ENCODE measurements at places on chromosomes 4 and X. TPM values are rescaled to one million over a fixed set of nuclear protein-coding genes. Genes with fewer than 3 reads are reported as not detected.

RGN gene
- not detected for total RNA-seq

MCUB gene
- total RNA-seq, result 14.1 TPM

KLF8 gene
- not detected for total RNA-seq

FAM3A gene
- 35.6 TPM for total RNA-seq

CLCN4 gene
- total RNA-seq, result 3.2 TPM

IL2RG gene
- total RNA-seq, result 0.10 TPM

ABCB7 gene
- total RNA-seq, result 16.0 TPM

ODAPH gene
- total RNA-seq, result 0.15 TPM

CT45A1 gene
- not detected for total RNA-seq

NDUFB11 gene
- total RNA-seq, result 177 TPM

MRPS18C gene
- total RNA-seq, result 57.2 TPM

PLRG1 gene
- total RNA-seq, result 59.6 TPM

SUPT20HL1 gene
- not detected for total RNA-seq

GAB3 gene
- total RNA-seq, result 0.28 TPM

FAM184B gene
- 0.02 TPM for total RNA-seq

SPACA5B gene
- total RNA-seq, result not detected
